ENCODE measurements at places on chromosomes 5 and 9.

DNA sequence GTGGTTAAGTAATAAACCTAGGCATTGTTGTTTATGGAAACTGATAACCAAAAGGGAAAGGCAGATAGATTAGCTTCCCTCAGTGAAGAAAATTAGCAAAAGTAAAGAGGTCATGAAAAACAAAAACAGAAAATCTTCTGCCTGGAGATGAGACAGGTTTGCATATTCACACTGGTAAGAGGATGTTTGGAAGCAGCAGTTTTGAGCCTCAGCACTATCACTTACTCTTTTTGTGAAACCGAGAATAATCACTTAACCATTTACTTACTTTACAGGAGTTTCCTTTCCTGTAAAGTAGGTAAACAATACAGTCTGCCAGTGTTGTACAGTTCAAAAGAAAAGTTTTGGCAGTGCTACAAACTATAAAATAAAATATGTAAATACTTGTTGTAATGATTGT, 35.5 kb upstream of the EMB start:
- no peak for DNase-seq

DNA sequence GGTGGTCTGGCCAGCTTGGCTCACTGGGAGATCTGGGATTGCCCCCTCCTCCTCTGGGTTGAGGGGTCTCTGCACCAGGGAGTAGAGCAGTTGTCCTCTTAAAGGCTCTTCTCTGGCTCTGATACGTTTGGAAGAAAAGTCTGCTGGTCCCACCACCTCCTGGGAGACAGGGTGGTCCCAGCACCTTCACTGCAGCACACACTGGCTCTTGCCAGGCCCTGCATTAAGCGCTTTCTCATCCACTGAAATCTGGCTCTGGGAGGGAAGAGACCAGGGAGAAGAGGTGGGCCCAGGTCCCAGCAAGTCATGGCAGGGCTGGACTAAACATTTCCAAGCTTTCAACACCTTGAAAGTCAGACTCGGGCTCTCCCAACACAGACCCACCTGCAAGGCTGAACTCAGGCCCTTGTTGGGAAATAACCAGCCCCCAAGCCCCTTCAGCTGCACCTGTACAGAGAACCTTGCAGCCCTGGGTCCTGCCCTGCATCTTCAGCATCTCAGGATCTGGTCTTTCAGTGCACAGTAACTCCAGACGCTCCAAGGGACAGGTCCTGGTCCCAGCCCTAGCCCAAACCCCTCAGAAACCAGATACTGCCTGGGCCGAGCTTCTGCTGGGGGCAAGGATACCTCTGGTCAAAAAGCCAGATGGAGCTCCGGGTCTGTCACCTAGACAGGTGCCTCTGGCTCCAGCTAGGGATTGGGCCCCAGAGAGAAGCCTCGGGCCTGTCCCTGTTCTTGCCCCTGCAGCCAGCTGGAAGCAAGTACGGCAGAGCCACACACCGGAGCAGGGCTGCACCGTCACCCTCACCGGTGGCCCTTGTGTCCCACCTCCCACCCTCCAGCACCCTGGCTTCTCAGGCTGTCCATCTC, 134.5 kb downstream of the DAB2IP start:
- DNase-seq: no peak

- DNase-seq: no peak
Measured at GRCh38 chr9:34545497-34545896, 22.7 kb upstream of the ENHO start.

DNA sequence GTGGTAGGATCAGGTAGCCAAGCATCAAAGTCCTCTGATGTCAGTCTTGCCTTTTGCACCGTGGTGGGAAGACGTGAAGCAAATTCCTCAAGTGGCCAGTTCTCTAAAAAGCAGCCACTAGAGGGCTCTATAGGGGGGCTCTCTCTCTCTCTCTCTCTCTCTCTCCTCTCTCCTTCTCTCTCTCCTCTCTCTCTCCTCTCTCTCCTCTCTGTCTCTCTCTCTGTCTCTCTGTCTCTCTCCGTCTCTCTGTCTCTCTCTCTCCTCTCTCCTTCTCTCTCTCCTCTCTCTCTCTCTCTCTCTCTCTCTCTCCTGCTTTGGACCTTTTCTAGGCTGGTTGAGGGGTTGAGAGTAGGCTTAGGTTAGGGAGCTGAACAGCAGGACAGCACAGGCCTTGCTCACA, 13.9 kb upstream of the OSMR start:
- peak; percentile 71 for DNase-seq

DNA sequence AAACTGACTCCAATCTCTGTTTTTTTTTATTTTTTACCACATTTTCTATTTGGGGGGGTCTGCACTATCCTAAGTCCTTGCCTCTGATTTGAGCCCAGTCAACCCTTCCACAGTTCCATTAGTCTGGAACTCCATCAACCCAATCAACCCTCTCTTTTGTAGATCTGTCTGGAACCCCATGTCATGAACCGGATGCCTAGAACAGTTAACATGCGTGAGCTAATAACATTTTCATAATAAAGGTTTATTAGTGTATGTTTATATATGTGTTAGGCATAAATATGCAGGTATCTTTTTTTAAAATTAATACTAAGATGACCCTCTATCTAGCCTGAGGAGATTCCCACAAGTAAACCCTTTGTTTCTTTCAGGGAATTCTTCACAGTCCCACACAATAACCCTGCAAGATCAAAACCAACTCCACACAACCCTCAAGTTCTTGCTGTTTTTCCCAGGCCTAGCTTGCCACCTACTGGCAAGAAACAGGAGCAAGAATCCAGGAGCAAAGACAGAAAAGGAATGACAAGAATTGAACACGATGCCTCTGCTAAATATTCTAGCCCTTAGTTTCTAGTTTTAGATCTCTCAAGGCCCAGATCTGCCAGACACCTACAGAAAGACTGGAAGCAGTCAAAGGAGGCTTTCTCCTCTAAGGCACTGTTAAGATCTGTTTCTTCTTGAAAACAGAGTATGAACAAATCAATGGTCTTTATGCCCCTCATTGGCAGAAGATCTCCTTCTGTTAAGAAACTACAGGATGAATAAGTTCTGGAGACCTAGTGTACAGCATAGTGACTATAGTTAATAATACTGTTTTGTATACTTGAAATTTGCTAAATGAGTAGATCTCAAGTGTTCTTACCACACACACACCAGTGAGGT, 100.4 kb downstream of the TRIM36 start:
- DNase-seq: peak; percentile 66

DNA sequence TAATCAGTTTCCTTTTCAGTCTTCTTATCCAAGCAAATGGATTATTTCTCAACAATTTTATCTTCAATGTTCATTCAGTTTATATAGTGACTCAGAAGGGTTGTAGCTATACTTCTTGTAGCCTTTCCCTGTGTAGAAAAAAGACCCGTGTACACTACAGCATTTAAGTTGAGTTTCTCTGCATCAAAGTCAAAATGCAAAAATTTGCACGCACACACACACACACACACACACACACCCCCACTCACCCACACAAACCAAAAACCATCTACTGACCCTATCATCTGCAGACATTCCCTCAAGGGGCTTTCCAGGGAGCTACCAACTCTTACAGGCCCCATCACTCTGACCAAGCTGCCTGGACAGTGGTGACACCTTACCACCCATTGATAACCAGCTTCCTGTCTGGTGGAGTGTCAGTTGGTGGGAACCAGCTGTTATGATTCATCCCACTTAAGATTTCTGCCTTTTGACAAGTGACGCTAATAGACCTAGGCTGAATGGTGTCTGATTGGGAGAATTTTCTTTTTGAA, 12.2 kb upstream of the ELL2 start:
- DNase-seq: no peak

- DNase-seq: no peak
Measured at GRCh38 chr5:112758676-112759075, 21.0 kb downstream of the APC start.

DNA sequence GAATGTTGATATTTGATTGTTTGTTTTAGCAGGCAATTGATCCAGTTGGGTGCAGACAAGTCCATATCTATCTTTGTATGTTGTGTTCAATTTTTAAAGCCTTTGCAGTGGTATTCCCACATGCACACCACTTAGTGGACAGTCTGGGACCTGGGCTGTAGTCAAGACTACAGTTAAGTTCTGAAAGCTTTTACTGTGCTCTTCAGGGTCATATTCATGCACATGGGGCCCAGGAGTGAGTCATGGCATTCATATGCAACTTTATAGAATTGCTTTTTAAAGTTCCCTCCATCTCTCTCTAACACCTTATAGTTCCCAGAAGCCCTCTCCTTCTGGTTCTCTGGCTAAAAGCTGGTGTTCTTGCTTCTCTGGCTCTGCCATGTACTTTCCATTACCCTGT, 228.2 kb upstream of the CCNH start:
- DNase-seq: no peak

GRCh38 chr9:124453586-124454191, 3.4 kb downstream of the ADGRD2 start:
- peak; percentile 72 for DNase-seq

DNA sequence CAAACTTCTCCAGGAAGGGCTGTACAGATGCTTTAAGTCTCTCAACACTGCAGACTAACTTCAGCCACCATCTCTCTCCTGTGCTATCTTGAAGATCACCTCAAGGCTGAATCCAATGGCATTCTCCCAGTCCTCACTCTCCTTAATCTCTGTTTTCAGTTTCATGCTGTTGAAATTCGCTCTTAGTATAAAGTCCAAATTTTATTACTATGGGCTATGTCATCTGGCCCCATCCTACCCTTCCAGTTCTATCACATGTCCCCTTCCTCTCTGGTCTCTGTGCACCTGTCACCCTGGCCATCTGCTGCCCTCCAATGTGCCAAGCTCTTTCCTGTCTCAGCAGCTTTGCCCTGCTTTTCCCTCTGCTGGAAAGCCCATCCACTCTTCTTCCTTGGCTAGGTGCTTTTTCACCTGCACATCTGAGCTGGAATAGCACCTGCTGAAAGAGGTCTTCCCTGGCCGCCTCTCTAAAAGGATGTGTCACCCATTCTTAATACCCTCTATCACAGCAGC, 284.7 kb upstream of the MAP3K1 start:
- DNase-seq: no peak
